CD4-positive, alpha-beta memory T cell (primary cell): ENCODE measurements at places on chromosomes 1 and 21.
A peak's percentile ranks its signal among the peaks of the same experiment; 100 is the strongest.

DNA sequence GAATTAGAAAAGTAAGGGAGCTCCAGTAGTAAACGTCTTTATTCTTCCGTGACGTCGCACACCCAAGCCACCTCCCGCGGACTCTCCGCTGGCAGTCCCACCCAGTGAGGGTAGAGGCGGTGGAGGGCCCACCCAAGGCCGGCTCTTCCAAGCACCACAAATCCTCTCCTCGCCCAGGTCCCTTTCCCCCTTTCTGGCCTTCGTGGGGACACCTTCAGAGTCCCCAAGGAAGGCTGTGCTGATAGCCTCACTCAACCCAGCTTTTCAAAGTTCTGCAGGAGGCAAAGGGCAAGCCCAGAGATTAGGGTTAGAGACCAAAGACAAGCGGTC lies 349 bp upstream of the GPN2 start:
- no peak for DNase-seq

- peak; percentile 24 for DNase-seq
Observed at GRCh38 chr21:26686278-26686677, 113.2 kb upstream of the CYYR1 start.

GRCh38 chr21:45917241-45917640 lies 64.3 kb upstream of the COL6A1 start:
- no peak for DNase-seq

GRCh38 chr1:25952841-25953401 lies 44.9 kb downstream of the PAFAH2 start:
- no peak for DNase-seq

DNA sequence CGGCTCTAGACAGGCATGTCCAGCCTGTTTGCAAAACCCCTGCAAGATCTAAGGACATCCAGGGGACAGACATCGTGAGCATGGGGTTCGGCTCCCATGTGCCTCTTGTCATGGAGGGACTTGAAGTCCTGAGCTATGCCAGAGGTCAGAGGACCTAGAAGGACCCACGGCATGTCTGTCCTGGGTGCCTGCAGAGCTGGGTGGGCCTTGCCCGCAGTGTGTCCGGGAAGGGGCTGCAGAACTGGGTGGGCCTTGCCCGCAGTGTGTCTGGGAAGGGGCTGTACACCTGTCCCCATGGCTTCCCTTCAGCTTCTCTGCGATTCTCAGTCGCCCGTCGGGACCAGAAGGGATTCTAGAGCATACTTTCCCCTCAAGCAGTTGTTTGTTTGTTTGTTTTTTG lies 20.0 kb upstream of the TRAPPC10 start:
- DNase-seq, result no peak

DNA sequence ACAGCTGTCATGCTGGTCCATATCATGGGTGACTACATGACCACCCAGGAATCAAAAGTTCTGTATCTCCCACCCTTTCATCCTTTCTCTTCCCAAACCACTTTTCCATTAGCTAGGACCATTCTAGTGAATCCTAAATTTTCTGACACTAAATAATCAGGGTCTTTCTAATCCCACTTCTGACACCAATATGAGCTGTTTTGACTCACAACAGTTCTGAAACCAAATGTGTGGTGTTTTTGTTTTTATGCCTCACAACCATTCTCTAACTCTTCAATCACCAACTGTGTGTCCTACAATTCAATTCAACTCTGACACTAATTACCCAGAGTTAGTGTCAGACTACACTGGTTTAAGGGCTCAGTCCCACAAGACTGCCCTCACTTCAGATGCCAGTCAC lies 63.9 kb downstream of the SMYD2 start:
- DNase-seq, result no peak

- no peak for DNase-seq
Observed at GRCh38 chr1:91585982-91586381, 85.3 kb downstream of the CDC7 start.

DNA sequence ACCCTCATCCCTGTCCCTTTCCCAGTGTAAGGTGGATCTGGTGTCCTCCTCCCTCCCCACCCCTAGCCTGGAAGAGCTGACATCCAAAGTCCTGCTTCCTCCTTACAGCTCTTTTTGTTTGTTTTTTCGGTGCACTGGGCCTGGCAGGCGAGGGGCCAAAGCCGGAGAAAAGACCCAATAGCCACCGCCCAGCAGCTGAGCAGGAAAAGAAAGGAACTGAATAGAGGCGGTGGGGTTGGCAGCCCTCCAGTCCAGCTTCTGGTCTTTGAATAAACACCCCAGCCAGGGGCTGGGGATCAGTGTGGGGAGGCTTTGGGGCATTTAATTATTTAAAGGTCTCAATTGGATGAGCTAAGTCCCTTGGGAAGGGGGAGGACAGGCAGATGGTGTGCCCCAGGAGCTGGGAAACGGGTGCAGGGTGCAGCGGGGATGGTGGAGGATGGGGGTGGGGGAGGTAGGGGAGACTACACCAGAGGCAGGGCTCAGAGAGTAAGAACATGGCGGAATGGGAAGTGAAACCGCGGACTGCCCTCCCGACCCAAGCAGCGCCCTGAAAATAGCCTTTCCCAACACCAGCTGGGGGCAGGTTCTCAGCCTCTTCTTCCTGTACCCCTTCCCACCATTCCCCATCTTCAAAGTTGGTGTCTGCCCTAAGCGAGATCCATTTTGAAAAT lies 20.2 kb downstream of the BTG2 start:
- no peak for DNase-seq
